ENCODE measurements at places on chromosomes 1 and 21.

- DNase-seq = no peak
These were observed 41.0 kb downstream of the ATP2B4 start for GRCh38 chr1:203667616-203668015.

DNA sequence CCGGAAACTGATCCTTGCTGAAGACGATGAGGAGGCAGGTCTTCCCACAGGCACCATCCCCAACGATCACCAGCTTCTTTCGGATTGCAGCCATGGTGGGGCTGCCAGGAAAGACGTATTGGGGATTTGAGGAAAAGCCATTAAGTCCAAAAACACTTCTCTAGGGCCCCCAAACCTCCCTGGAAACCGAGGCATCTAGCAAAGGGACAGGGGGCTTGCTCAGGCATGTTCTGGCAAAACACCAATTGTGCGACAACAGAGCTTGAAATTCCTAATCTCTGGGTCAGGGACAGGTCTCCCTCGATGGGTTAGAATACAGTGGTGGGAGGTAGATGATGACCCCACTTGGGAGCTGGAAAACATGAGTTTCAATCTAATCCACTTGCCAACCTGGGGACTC, 3.2 kb downstream of the RHOC start:
- DNase-seq = no peak

- DNase-seq = peak; percentile 41
These were observed 30.9 kb downstream of the SKI start for GRCh38 chr1:2258996-2259395.

GRCh38 chr1:211654838-211655787, 20.3 kb downstream of the NEK2 start:
- peak; percentile 74 for DNase-seq

DNA sequence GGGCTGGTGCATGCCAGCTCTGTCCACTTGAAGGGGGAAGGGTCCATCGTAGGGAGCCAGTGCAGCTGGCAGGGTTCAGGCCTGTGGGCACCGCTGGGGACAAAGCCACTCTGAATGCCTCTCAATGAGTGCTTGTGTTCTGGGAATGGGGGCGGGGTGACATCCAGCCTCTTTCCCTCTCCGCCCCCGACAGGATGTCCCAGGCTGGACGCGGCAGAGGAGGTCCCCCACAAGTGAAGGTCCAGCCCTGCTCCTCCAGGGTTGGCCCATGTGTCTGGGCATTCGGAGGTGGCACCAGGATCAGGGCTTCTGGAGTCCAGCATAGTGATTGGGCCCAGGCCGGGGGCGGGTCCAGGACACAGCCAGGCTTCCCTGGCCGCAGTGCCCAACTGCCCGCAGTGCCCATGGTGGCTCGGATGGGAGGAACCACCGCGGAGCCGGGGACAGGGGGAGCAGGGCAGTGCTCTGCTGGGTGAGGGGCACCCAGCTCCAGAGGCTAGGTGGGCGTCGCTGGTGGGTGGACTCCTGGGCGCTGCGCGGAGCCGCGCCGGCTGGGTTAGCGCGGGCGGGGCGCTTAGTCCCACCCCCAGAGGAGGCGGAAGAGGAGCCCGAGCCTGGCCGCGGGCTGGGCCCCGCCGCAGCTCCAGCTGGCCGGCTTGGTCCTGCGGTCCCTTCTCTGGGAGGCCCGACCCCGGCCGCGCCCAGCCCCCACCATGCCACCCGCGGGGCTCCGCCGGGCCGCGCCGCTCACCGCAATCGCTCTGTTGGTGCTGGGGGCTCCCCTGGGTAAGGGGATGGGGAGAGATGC, at the start of gene SHISA4:
SHISA4 (plus strand) TSS at position 617 of the 808 bp plus-strand sequence; CDS start at position 714, 97 bp downstream.
- DNase-seq = no peak

DNA sequence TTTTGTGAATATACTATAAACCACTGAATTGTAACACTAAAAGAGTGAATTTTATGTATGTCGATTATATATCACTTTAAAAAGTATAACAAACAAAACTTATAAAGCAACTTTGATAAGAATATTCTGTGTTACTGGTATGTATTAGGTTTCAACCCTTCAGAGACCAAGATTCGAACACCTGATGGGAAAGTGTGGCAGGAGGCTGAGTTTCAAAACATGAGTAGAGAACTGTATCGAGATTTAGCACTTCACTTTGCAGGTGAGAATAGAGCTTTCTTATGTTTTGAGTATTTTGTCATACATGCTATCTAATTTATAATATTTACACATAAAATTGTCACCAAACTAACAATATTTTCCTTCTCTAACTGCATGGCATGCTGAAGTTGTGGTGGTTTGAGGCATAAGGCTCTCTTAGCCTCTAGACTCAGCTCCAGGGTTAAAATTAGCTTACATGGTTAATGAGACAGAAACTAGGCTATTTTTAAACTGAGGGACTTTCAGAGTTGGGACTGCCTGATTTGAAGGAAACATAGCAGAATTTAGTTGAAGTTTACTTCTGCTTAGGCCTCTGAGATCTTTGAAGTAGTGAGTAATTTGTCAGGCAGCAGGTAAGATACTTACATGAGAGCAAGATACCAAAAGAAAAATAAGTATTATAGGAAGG, 48.6 kb downstream of the CEP350 start:
- DNase-seq = no peak

GRCh38 chr1:6208723-6209660, 3.1 kb downstream of the RNF207 start:
- DNase-seq = no peak

GRCh38 chr21:41361786-41362604, at the start of gene MX2:
MX2 (plus strand) TSS chr21:41362027; CDS start chr21:41376907, 14,880 bp downstream.
- peak; percentile 57 for DNase-seq

DNA sequence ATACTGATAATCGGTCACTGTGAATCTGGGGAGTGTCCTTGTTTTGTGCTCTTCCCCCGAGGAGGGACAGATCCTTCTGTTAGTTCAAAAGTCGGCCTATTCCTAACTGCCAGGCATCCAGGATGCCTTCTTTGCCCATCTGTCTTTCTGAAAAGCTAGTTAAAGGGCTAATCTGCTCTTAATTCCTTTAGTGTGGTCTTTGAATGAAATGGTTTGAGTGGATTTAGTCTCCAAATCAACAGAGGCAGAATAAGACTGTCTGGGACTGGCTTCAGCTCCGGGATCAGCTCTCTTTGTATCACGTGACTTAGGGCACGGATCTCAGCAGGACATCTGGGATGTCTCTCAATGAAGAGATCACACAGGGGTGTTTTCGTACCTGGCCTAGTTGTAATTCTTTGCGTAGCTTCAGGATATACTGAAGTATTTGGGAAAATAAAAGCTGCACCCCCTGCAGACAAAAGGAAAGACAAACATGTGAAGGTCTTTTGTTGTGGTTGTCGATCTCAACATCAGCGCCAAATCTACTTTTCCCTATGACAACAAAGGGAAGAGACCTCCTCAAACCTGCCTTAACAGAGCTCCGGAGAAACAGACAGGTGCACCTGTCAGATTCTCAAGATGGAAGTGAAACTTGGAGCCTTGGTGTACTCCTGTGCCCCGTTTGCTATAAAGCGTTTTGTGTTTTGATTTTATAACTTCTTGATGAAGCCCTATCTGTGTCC, 97.9 kb downstream of the ERG start:
- DNase-seq = no peak

DNA sequence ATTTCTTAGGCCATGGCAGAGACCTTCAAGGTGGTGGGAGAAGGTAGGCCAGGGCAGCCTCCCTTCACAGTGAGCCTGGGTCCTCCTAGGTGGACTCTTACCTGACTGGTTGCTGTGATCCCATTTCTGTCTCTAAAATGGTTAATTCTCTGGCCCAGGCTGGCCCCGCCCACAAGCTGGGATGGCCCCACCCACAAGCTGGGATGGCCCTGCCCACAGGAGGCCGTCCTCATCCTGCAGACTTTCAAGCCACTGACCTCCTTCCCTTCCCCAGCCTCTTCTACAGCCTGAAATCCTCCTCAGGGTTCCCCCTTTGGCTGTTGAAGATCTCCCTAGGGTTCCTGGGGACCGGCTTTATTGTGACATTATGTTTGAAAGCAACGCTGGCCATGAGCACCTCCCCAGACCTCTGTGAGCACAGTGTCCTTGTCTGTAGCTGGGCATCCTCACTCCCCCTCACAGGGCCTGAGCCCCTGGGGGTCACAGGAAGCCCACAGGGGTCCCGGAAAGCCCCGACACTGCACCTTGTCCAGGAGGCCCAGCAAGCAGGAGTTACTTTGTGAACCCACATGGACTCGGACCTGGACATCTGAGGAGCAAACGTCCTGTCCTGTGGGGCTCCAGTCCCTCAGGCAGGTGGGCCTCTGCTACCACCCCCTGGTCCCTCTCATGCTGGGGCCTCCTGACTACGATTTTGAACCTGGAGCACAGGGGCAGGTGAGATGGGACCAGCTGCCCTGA, 621.7 kb downstream of the MATN1 start:
- no peak for DNase-seq

Data from activated T-cell treated with anti-CD3 and anti-CD28 coated beads for 24 hours (primary cell).